Right cardiac atrium (tissue), 5 donors: ENCODE measurements at places on chromosomes 12 and 14.

GRCh38 chr14:91113829-91114078 lies at the start of gene DGLUCY:
TSS of gene DGLUCY (plus strand) at chr14:91114073. CDS start at chr14:91160295, 46,222 bp downstream.
- peak; percentile 95 for DNase-seq

DNA sequence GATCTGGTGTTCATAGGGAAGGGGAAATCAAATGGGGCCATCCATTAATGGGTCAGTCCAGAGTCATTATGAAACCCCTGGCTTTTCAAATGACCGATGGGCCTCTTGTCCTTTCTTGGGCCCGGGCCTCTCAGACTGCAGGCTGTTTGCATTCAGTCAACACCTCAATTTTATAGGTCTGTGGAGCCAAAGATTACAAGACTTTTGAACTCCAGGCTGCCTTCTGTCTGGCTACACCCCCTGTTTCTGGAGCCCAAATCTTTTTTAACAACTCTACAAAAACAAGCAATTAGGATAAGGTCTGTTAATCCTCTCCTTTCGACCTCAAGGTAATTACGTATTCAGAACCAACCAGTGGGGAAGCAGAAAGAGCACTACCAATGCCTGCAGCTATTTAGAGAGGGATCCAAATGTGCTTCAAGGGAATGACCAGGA lies 35.6 kb downstream of the DUSP6 start:
- DNase-seq: no peak

DNA sequence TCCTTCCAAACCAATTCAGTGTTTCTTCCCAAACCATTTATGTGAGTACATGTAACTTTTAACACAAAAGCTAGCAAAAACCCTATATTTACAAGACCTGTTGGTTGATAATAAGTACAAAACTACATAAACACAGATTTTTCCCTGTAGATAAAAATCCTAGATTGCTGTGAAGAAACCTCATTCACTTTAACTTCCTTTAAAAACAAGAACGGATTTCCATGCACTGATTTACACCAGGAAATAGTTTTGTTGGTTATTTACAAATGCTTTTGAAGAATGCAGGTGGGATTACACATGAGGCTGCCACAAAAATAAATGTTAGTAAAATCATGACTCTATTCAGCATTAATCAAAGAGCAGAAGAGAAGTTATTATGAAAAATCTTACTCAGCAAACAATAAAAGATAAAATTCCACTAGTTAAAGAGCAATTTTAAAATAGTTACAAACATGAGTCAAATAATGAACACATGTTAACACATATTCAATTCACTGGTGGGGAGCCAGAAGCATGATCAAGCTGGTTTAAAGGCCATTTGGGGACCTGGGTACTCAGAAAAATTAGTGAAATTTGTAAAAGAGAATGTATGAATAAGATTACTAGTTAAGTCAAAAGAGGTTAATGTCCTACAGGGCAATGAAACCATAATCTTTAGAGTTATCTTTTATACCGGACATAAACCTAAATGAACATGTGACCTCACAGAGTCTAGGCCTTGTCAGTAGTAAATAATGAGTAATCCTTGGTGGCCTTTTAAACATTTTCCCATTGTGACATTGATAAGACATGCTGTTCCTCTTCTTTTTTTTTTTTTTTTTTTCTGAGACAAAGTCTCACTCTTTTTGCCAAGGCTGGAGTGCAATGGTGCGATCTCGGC lies 79.9 kb downstream of the PHLDA1 start:
- DNase-seq: no peak

DNA sequence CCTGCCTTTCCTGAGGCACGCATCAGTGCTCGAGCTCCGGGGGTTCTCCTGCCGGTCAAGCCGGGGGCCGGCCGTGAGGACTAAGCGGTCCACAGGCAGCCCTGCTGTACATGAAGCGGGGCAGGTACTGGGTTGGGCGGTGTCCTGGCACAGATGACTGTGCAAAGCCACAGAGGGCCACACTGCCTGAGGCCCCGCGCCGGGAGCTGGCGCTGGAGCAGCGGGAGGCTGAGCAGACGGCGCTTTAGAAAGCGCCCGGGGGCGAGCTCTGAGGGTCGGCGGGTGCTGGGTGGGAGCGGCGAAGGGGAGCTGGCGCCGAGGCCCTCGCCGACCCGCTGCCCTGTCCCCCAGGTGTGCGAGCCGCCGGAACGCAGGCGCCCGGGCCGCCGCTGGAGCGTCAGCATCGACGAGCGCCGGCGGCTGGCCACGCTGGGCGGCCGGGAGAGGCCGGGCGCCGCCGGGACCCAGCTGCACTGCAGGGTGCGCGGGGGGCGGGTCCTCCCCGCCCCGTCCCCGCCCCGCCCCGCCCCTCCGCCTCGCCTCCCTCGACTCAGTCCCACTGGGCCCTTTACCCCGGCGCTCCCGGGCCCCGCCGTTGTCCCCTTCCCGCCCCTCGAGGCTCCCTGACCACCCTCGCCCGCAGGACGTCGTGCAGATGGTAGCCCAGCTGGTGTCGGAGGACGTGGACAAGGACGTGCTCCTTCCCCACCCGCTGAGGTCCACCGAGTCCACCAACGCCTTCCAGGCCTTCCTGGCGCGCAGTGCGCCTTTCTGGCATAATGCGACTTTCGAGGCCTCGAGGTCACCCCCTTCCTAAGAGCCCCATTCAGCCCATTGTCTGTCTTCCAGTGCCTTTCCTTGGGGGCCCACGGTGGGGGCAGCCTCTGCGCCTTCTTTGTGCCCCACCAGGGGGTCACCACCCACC lies 8.3 kb upstream of the MTA1 start:
- DNase-seq: peak; percentile 77

GRCh38 chr12:111758120-111758561 lies 8.6 kb upstream of the ALDH2 start:
- peak; percentile 63 for DNase-seq
